Right ventricle myocardium superior (tissue), 1 donor: ENCODE measurements at places on chromosomes 7 and 10. TPM values are rescaled to one million over a fixed set of nuclear protein-coding genes. Genes with fewer than 3 reads are reported as not detected.
A peak's percentile ranks its signal among the peaks of the same experiment; 100 is the strongest.

FAM25G gene
- total RNA-seq: not detected

UNCX gene
- not detected for total RNA-seq

MUC3A gene
- 0.30 TPM for total RNA-seq

LRRC18 gene
- not detected for total RNA-seq

PRR15 gene
- total RNA-seq: not detected

GRCh38 chr7:136857573-136857972 lies 10.9 kb upstream of the CHRM2 start:
- no peak for DNase-seq

GRCh38 chr7:151261529-151261928 lies 13.0 kb upstream of the SMARCD3 start:
- DNase-seq: peak; percentile 43

DNA sequence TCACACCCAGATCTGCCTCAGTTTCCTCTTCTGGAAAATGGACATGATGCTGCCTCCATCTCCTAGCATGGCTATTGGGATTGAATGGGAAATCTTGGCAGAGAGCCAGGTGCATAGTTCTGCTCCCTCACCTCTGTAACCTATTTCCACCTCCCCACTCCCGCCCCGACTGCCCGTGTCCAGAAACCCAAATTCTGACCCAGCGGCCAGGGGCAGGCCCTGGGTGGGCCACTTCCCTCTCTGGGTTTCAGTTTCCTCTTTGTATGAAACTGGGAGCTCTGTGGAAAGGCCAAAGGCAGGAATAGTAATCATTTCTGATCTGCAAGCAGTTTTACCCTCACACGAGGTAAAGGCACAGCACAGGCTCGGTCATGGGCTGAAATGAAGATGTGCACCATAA lies 74.1 kb upstream of the DUSP5 start:
- DNase-seq: no peak

DNA sequence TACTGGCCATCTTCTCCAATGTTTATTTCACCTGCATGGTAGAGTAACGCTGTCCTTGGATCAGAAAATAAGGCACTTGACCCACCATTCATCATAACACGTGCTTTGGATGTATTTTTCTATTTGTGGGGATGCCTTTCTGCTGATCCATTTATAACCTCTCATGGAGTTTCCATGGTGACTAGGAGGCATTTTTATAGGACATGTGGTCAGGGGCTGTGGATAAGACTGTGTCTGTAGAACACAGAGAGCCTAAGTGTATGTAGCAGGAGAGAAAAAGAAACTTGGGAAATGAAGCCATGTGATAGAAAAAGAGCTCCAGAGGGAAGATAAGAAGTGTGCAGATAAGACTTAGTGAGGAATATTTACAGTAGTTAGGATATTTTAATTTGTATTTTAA lies 184.2 kb downstream of the POU6F2 start:
- DNase-seq: no peak

GRCh38 chr7:21524680-21525079 lies 18.2 kb upstream of the DNAH11 start:
- no peak for DNase-seq

SCIN gene
- total RNA-seq: 0.13 TPM

- DNase-seq: no peak
These were observed 166.3 kb downstream of the SKIDA1 start for GRCh38 chr10:21359202-21359601.

GRCh38 chr10:92810934-92811532 lies 37.3 kb upstream of the EXOC6 start:
- no peak for DNase-seq

DNA sequence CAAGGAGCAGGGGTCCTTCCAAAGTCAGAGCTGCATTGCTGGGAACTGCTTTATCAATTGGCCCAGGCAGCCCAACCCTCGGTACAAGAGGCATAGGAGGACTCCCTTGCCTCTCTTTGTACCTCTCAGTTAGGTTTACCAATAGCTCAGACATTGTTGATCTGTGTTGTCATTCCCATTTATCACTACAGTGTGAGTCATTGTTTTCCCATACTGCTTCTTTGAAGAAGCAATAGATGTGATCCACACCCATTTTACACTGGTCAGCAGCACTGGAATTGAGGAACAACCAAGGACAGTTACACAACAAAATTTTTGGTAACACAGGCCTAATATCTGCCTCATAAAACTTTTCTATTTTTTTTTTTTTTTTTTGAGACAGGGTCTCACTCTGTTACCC lies 307.2 kb downstream of the SNX13 start:
- DNase-seq: no peak

- DNase-seq: no peak
These were observed 29.1 kb downstream of the MCU start for GRCh38 chr10:72720814-72721660.

- DNase-seq: no peak
These were observed 23.0 kb upstream of the ING3 start for GRCh38 chr7:120927454-120928103.

DNA sequence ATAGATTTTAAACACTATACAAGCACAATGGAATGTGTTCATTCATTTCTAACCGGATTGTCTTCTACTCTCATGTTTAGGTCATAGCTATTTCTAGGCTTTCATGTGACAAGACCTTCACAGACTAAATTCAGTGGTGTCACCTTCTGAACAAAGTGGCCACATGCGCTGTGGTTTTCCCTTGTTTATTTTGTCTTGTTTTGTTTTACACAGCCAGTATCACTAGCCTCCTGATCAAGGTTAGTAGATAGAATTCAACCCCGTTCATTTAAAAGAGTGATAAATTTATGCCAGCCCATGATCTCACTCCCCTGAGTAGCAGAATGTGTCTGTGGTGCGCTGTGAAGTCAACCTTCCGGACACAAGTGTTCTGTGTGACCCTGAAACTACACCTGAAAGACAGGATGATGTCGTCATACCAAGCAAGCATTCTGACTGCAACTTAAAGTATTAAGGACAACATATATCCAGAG lies 209.1 kb downstream of the CREB5 start:
- DNase-seq: no peak

- no peak for DNase-seq
These were observed 69.0 kb upstream of the LRRC17 start for GRCh38 chr7:102843850-102844249.

DNA sequence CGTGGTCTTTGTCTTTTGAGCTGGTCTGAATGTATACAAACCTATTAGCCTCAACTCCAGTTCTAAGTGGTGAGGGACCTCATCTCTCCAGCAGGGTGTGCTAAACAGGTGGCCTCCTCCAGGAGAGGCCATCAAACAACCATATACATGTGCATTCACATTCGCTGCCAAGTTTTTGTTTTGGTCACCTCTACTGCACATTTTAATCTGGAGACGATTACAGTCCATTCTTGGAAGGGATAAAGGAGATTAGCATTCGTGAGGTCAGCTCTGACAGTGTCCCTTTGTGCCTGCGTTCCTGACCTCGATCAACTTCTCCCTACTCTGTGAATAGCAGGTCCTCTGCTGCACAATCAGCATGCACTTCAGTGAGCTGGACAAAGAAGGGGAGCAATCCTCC lies 60.8 kb downstream of the RHOBTB1 start:
- DNase-seq: no peak

DNA sequence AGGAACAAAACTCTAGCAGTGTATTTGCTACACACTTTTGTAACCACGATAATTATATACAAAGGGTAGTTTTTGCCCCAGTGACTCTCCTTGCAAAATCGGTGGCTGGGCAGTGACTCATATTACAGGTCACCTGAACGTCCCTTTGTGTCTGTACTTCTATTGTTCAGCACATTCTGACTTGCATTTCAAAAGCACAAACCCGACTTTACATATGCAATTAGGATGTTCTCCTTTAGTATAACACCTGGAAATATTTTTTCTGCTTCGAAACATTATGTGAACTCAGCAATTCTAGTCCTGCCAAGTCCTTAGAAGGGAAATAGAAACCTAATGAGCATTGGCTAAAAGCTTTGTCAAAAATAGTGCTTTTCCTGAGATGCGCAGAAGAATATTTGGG lies 6.0 kb downstream of the PRR15 start:
- no peak for DNase-seq

SFRP4 gene
- total RNA-seq: 0.59 TPM

DNA sequence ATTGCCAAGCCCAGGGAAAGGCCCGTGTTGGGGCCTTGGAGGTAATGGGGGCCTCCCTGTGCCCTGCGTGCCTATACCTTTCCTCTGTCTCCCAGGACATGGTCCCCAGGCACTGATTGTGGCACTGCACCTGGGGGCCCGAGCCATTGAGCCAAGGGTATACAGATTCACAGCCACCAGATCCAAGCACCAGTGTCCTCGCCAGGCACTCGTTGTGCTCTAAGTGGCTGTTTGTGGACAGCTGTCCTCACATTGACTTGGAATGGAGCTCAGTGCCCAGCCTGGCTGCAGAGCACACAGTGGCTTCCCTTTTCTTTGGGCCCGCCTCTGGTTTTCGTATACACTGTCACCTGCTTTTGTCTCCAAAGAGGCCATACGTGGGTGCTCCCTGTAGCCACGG lies 72.0 kb upstream of the BTBD16 start:
- peak; percentile 78 for DNase-seq

- peak; percentile 63 for DNase-seq
These were observed 193.0 kb upstream of the CELF2 start for GRCh38 chr10:10824591-10825148.

DNA sequence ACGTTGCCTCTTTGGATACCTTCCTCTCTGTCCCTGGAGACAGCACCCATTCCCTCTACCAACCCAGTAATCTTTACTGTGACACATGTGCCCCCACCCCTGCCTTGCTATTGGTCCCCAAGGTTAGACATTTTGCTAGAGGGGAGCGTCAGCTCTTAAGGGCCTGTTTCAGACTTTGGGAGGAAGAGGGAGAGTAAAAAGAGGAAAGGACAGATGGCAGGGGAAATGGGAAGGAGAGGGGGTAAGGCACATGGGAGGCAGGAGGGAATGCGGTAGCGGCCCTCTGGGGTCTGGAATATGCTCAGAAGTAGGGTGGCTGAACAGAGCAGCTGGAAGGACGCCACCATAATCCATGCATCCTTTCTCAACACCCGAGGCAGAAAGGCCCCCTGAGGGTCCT lies 12.2 kb downstream of the BLNK start:
- DNase-seq: no peak

CCDC3 gene
- 3.7 TPM for total RNA-seq

DNA sequence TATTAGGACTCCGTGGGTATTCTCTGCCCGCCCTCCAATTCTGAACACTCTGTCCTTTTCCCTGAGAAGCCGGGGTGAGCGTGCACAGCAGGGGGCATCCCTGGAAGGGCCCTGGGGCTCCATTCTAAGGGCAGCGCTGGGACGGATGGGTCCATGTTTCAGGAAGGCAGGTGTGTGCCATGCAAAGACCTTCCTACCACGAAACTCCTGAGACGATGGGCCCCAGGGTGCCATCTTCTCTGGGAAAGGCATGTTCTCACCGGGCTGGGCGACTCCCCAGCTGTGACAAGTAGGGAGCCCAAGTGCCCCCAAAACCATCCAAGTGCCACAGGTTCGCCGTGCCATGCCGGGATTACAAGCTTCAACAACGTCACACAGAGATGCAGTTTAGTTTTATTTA lies 256.7 kb downstream of the DNAJB6 start:
- no peak for DNase-seq

GRCh38 chr7:134686786-134687185 lies 40.1 kb downstream of the BPGM start:
- DNase-seq: no peak

DNA sequence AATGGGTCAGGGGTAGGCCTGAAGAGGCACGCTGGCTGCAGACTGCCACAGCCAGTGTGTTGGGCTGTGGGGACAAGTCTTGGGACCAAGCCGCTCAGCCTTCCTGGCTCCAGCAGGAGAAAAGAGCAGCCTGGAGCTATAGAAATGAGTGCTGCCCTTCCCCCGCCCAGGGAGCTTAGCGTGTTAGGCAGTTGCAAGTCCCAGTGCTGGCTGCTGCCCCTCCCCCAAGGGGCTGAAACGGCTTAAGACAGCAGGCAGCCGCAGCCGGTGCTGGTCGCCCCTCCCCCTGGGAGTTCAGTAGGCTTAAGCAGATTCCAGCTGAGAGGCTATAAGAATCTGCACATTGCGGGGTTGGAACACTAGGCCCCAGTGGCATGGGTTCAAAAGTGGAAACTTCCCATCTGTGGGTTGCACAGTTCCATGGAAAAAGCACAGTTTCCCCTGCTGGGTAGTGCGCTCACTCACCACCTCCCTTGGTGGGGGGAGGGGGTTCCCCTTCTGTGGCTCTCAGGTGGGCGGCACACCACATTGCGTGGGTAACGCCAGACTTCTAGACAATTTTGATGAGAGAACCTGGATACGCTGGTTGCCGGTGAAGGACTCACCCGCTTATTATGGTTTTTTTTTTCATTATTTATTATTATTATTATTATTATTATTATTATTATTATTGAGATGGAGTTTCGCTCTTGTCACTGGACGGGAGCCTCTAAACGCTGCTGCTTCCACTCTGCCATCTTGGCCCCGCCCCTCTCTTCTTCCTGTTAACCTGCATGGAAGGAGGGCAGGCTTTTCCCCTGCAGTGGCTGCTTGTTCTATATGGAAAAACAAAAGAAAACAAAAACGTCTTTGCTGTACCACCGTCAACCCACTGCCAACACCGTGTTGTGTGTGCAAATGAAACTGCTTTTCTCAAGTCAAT lies 151.1 kb downstream of the CXCL12 start:
- DNase-seq: peak; percentile 71

CADPS2 gene
- 20.3 TPM for total RNA-seq

STOX1 gene
- total RNA-seq: 0.38 TPM

DNA sequence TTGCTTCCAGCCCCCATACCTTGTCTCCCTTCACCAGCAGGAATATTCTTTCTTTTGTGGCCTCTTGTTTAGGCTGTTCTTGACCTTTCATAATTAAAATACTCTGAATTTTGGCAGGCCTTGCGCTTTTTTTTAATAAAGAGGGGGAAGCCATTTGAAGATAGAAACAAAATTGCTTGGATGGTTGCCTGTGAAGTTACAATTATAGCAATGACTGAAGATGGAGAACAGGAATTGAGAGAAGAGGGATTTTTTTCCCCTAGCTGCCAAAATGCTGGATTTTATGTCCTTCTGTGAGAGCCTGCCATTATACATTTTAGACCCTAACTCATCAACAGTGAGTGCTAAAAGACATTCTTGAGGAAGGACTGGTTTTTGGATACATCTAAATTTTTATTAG lies 24.8 kb downstream of the FGFBP3 start:
- DNase-seq: no peak
